ENCODE measurements at places on chromosomes 2 and 18. TPM values are rescaled to one million over a fixed set of nuclear protein-coding genes. Genes with fewer than 3 reads are reported as not detected.

- DNase-seq, result no peak
Observed at GRCh38 chr2:145157036-145157675, 637.2 kb upstream of the ZEB2 start.

- DNase-seq, result no peak
Observed at GRCh38 chr2:200444530-200444929, 65.3 kb downstream of the KCTD18 start.

- peak; percentile 58 for DNase-seq
Observed at GRCh38 chr2:188937228-188938220, 36.6 kb upstream of the COL3A1 start.

DNA sequence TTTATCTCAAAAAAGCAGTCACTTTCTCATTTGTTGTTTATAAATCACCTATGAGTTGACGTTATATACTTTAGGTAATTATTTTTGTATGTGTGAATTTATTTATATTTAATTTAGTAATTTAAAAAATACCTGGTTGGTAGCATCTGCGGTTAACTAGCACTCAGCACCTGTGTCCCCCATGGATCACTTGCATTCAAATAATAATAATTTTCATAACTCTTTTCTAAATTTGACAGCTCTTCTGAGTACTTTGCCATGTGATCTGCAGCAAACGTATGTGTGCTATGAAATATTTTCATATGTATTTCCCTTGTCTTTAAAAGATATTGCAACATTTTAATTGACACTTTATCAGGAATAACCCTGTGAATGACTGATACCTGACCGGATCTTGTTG, 88.1 kb downstream of the CMPK2 start:
- DNase-seq, result no peak

GRCh38 chr2:191421950-191422349, 176.7 kb downstream of the MYO1B start:
- no peak for DNase-seq

GRCh38 chr2:239186516-239187357, 214.1 kb downstream of the HDAC4 start:
- no peak for DNase-seq

DNA sequence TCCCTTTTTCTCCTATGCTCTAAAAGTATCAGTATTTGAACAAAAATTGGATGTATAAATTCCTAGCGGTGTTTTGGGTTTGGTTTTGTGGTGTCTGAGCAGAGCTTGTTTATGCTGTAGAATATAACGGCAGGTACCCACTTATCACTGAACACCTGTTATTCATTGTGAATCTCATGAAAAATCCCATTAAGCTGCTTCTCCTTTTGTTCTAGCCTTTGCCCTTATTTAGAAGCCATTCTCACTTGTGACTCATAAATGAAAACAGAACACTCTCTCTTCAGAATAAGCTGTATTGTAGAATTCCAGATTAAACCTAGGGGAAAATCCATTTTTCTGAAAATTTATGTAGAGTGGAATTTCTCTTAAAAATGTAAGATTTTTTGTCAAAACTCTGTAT, 104.0 kb downstream of the PRPF40A start:
- no peak for DNase-seq

DNA sequence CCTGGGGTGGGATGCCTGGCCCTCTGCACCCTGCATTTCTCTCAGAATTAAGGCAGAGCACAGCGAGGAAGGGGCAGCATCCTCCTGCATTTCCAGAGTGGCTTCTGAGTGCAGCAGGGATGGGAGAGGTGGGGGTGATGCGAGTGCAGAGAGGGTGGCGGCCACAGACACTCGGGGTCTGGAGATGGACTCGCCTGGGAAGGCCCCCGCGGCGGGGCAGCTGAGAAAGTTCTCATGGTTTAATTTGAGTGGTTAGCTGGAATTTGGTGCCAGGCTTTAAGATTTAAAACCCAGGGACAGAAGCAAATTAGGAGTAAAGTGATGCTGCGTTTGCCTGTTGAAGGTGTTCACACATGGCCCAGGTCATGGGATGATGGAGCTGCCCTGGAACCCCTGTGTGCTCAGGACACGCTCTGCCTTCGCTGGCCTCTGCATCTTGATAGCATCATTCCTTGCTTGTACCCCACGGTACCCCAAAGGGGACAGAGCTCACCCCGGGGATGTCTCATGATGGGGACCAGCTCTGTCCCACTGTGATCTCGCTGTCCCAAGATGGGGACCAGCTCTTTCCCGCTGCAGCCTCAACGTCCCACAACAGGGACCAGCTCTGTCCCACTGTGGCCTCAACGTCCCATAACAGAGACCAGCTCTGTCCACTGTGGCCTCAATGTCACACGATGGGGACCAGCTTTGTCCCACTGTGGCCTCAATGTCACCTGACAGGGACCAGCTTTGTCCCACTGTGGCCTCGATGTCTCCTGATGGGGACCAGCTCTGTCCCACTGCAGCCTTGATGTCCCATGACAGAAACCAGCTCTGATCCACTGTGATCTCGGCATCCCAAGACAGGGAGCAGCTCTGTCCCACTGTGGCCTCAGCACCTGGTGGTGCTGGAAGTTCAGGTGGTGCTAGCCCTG, 27.5 kb downstream of the TMEM18 start:
- no peak for DNase-seq

Gene TLX2
- total RNA-seq, result not detected

Gene CIB4
- not detected for total RNA-seq

Gene LBX2
- total RNA-seq, result 2.9 TPM

Gene ARL4C
- 16.4 TPM for total RNA-seq

Gene FAM124B
- total RNA-seq, result under 0.01 TPM

Data from fibroblast of villous mesenchyme (primary cell).